ENCODE measurements at places on chromosomes 16 and 17. TPM values are rescaled to one million over a fixed set of nuclear protein-coding genes. Genes with fewer than 3 reads are reported as not detected.

Gene IGFBP4
- 10.7 TPM for total RNA-seq

Gene CDH1
- 0.54 TPM for total RNA-seq

Gene CCL11
- total RNA-seq, result not detected

GRCh38 chr16:48622456-48623303 lies 12.7 kb upstream of the N4BP1 start:
- no peak for DNase-seq
- H3K36me3 ChIP-seq, result no peaks in the 10 kb centered on the region
- H3K27ac ChIP-seq, result peak overlapping the region; percentile 55
- peak overlapping the region; percentile 69 for H3K4me3 ChIP-seq

- no peak overlapping the region for H3K4me3 ChIP-seq
- H3K27ac ChIP-seq, result no peak overlapping the region
- peaks cover 6% of the 10 kb centered on the region for H3K36me3 ChIP-seq
- no peaks in the 10 kb centered on the region for H3K27me3 ChIP-seq
Measured at GRCh38 chr17:54968988-54969332, 395 bp downstream of the STXBP4 start.

GRCh38 chr16:68328151-68328859 lies 17.5 kb downstream of the PRMT7 start:
- no peak overlapping the region for H3K4me3 ChIP-seq
- H3K27me3 ChIP-seq, result no peaks in the 10 kb centered on the region
- peak; percentile 85 for DNase-seq
- H3K36me3 ChIP-seq, result peaks cover 44% of the 10 kb centered on the region
- H3K4me1 ChIP-seq, result peaks cover 31% of the 10 kb centered on the region

DNA sequence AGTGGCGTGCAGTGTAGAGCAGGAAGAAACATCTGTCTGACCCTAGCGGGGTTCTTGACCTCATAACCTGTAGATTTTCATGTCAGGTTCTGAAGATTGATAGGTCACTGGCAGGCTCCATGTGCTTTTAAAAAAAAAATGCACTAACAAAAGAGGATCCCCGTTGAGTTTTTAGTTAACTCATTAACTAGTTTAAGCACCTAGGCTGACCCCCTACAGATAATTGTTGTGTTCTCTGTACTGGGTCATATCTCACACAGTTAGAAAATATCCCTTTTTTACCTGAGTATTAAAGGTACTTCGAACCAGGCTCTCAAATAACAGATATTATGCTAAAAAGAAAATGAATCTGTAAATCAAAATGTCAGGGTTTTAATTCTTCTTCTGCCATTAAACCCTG lies 676.6 kb downstream of the CDH11 start:
- H3K27ac ChIP-seq, result no peak overlapping the region
- H3K4me1 ChIP-seq, result no peaks in the 10 kb centered on the region
- DNase-seq, result no peak
- no peak overlapping the region for H3K4me3 ChIP-seq
- no peaks in the 10 kb centered on the region for H3K27me3 ChIP-seq

Gene NUPR1
- not detected for total RNA-seq

GRCh38 chr16:74580833-74581232 lies 26.1 kb downstream of the GLG1 start:
- peaks cover 61% of the 10 kb centered on the region for H3K4me1 ChIP-seq
- H3K27ac ChIP-seq, result peak overlapping the region; percentile 55
- peaks cover 8% of the 10 kb centered on the region for H3K36me3 ChIP-seq
- no peak for DNase-seq

Gene PERCC1
- 0.29 TPM for total RNA-seq

DNA sequence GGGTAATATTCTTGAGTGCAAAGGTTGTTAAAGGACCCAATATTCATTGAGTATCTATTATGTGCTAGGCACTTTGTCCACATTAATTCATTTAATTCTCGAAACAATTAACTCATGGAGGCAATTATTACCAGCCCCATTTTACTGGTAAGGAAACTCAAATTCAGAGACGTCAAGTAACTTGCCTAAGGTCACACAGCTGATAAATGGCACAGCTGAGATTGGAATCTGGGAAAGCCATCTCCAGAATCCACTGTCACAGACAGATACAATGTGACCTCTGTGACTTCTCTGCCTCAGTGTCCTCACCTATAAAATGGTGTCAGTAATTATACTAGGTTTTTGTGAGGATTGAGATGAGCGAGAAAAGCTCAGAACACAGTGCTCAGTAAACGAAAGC lies 320.8 kb upstream of the ZFHX3 start:
- H3K27me3 ChIP-seq, result no peaks in the 10 kb centered on the region
- H3K27ac ChIP-seq, result no peak overlapping the region
- H3K36me3 ChIP-seq, result no peaks in the 10 kb centered on the region
- H3K4me3 ChIP-seq, result no peak overlapping the region
- H3K4me1 ChIP-seq, result no peaks in the 10 kb centered on the region

Gene MYH1
- not detected for total RNA-seq

- H3K27me3 ChIP-seq, result no peaks in the 10 kb centered on the region
- peaks cover 31% of the 10 kb centered on the region for H3K4me1 ChIP-seq
- no peak for DNase-seq
- no peak overlapping the region for H3K27ac ChIP-seq
Measured at GRCh38 chr16:14109782-14110727, 38.9 kb downstream of the MRTFB start.

- no peaks in the 10 kb centered on the region for H3K27me3 ChIP-seq
- peak; percentile 47 for DNase-seq
- no peak overlapping the region for H3K27ac ChIP-seq
- H3K4me1 ChIP-seq, result no peaks in the 10 kb centered on the region
- H3K36me3 ChIP-seq, result no peaks in the 10 kb centered on the region
- H3K4me3 ChIP-seq, result no peak overlapping the region
Measured at GRCh38 chr16:89060207-89060794, 33.4 kb upstream of the ACSF3 start.

DNA sequence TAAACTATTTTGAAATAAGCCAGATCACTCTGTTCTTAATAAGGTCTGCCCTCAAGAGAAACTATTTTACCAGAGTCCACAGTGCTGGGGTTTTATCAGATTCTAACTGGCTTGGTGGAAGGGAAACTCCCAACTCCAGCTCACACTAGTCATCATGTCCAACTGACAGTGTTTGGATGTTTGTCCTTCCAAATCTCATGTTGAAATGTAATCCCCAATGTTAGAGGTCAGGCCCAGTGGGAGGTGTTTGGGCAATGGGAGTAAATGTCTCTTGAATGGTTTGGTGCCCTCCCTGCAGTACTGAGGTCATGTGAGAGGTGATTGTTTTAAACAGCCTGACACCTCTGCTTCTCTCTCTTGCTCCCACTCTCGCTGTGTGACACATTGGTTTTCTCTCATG lies 1301.0 kb upstream of the CDH8 start:
- no peak overlapping the region for H3K27ac ChIP-seq
- no peak for DNase-seq
- H3K4me3 ChIP-seq, result no peak overlapping the region
- no peaks in the 10 kb centered on the region for H3K27me3 ChIP-seq

GRCh38 chr16:85174871-85175723 lies 62.8 kb upstream of the CIBAR2 start:
- H3K27me3 ChIP-seq, result peaks cover 50% of the 10 kb centered on the region
- no peak overlapping the region for H3K4me3 ChIP-seq
- no peak for DNase-seq
- H3K36me3 ChIP-seq, result no peaks in the 10 kb centered on the region
- H3K4me1 ChIP-seq, result no peaks in the 10 kb centered on the region
- no peak overlapping the region for H3K27ac ChIP-seq

Gene ELOB
- total RNA-seq, result 174 TPM

DNA sequence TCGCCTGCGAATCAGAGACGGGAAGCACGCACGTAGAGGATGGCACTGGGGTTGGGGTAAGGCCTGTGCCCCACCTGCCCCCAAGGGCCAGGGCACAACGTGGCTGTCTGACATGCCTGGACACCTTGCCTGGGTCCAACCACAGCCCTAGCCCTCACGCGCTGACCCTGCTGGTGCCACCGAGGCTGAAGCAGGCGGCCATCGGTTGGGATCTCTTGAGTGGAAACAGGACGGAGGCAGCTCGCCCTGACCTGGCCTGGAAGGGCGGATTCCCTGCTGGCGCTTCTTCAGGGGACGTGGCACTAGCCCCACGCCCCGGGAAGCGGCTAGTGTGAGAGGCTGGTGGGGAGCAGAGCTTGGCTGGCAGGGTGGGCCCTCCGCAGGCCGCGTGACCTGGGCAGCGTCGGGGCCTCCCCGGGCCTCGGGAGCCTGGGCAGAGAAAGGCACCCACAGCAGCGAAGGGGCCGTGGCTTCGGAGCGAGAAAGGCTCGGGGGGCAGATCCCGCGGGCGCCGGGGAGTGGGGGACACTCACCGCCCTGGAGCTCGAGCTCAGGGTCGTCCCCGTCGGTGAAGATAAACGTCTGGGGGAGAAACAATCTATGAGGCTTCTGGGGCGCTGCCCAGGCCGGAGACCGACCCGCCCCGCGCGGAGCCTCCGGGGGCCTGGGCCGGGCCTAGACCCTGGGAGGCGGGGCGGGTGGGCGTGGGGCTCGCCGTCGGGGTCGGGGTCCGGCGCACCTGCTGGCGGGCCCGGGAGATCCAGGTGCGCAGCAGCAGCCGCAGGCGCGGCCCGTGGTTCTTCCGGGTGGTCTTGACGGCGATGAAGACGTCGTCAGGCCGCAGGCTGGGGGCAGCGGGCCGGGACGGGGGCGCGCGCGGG lies 610 bp downstream of the RFNG start:
- H3K4me3 ChIP-seq, result peak overlapping the region; percentile 81
- H3K4me1 ChIP-seq, result peaks cover 22% of the 10 kb centered on the region
- peak overlapping the region; percentile 75 for H3K27ac ChIP-seq
- H3K27me3 ChIP-seq, result no peaks in the 10 kb centered on the region
- peaks cover 2% of the 10 kb centered on the region for H3K36me3 ChIP-seq
- DNase-seq, result no peak

DNA sequence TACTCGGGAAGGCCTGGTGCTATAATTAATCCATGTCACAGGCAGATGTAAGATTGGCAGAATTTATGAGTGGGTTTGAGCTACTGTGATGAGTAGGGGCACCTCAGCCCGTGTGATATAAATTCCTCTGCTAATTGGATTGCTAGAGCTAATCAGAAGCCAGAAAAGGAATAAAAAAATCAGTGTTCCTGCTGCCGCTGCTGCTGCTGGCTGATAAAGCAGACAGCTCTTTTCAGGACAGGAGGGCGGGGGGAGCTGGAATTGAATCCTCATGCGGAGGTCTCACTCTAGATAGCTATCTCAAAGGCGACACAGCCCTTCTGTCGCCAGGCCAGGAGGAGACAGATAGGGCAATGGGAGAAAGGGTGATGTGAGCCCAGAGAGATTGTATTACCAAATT lies 182.7 kb upstream of the ZFHX3 start:
- no peaks in the 10 kb centered on the region for H3K27me3 ChIP-seq
- no peak for DNase-seq
- no peak overlapping the region for H3K27ac ChIP-seq
- H3K4me1 ChIP-seq, result no peaks in the 10 kb centered on the region
- H3K4me3 ChIP-seq, result no peak overlapping the region

GRCh38 chr16:13070268-13070667 lies 168.9 kb downstream of the SHISA9 start:
- no peak for DNase-seq
- no peak overlapping the region for H3K4me3 ChIP-seq
- peaks cover 2% of the 10 kb centered on the region for H3K27me3 ChIP-seq
- H3K27ac ChIP-seq, result no peak overlapping the region
- H3K36me3 ChIP-seq, result no peaks in the 10 kb centered on the region

Gene SCGB1C2
- total RNA-seq, result not detected

Gene TP53TG3F
- not detected for total RNA-seq

DNA sequence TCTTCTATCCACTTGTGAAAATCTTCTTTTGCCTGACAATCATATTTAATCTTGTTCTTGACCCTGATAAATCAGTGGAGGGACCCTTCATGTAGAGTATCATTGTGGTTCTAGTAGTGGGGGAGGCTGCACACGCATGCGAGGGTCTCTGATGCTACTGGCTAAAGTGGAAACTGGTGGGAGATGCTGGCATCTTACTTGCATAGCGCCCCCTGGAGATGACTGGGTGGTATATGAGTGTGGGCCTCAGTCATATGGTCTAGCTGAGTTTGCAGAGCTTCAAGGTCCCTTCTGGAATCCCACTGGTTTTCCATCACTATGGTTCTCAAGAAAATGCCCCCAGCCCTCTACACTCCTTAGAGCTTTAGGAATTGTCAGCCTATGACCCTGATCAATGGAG lies 236.4 kb upstream of the AXIN2 start:
- H3K4me1 ChIP-seq, result peaks cover 15% of the 10 kb centered on the region
- DNase-seq, result peak; percentile 53
- H3K36me3 ChIP-seq, result no peaks in the 10 kb centered on the region
- no peak overlapping the region for H3K4me3 ChIP-seq
- peaks cover 5% of the 10 kb centered on the region for H3K27me3 ChIP-seq

DNA sequence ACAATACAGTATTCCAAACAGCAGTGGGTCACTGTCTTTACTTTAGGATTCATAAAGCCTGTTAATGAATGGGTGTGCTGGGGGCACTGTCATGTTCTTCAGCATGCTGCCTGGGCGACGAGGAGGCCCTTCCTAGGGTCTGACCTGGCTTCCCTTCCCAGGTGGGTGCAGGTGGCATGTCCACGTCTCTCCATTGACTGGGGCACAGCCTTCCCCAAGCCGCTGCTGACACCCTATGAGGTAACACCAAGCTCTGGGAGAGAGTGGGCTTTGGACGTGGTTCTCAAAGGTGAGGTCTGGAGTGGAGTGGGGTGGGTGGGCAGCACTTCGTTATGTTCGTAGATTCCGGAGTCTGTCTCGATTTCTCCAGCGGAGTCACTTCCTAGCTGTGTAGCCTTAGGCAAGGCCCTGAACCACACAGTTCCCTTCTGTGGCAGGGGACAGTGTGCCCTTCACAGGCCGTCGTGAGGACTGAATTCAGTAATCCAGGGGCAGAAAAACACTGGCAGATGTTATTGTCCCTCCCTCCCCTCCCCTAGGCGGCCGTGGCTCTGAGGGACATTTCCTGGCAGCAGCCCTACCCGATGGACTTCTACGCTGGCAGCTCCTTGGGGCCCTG lies 771 bp upstream of the OVCA2 start:
- H3K27ac ChIP-seq, result no peak overlapping the region
- peaks cover 27% of the 10 kb centered on the region for H3K36me3 ChIP-seq

Gene ZFP3
- total RNA-seq, result 1.9 TPM

DNA sequence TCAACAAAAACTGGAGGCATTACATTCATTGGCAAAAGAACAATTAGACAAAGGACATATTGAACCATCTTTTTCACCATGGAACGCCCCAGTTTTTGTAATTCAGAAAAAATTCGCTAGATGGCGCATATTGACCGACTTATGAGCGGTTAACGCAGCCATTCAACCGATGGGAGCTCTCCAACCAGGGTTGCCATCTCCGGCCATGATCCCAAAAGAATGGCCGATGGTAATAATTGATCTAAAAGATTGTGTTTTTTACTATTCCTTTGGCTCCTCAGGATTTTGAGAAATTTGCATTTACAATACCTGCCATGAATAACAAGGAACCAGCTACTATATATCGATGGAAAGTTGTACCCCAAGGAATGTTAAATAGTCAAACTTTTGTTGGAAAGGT lies 21.4 kb downstream of the ALOX15B start:
- peaks cover 51% of the 10 kb centered on the region for H3K27me3 ChIP-seq
- DNase-seq, result peak; percentile 72
- no peak overlapping the region for H3K4me3 ChIP-seq
- H3K36me3 ChIP-seq, result no peaks in the 10 kb centered on the region
- no peak overlapping the region for H3K27ac ChIP-seq

Measured in activated CD8-positive, alpha-beta T cell treated with anti-CD3 and anti-CD28 coated beads for 36 hours (primary cell).